ENCODE measurements at places on chromosomes 12 and 14. TPM values are rescaled to one million over a fixed set of nuclear protein-coding genes. Genes with fewer than 3 reads are reported as not detected.

The RHOJ gene
- not detected for total RNA-seq

The SLC6A15 gene
- total RNA-seq: 12.9 TPM

The CCDC88C gene
- 52.4 TPM for total RNA-seq

The PRH2 gene
- not detected for total RNA-seq

The LTB4R2 gene
- 13.4 TPM for total RNA-seq

The PUS7L gene
- 16.0 TPM for total RNA-seq

The STYK1 gene
- total RNA-seq: 0.37 TPM

The ADAM20 gene
- total RNA-seq: 0.28 TPM

The FSCB gene
- not detected for total RNA-seq

The CIT gene
- total RNA-seq: 57.3 TPM

The SETD1B gene
- total RNA-seq: 40.4 TPM

The SAMD4A gene
- 9.9 TPM for total RNA-seq

The IL22 gene
- not detected for total RNA-seq

- no peak for DNase-seq
These were observed 17.1 kb upstream of the HSP90B1 start for GRCh38 chr12:103913100-103913499.

DNA sequence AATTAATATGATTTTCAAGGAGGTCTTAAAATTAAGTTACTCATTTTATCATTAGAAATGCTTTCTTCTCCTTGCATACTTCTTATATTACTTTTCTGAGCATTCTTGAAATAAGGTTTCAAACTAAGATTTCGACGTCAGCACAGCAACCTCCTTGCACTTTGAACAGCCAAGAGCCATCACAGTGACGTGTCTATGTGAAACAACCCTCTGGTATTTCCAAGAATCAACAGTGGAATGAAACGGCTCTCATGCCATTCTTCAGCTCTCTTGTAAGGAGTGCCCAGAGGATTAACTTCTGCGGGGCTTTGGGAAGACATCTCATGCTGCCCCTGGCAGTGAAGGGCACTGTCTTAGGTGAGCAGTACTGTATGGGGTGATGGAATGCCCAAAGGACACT is 109.2 kb downstream of the EFCAB11 start:
- no peak for DNase-seq

- no peak for DNase-seq
These were observed 114.4 kb upstream of the DIO2 start for GRCh38 chr14:80325688-80326087.

GRCh38 chr12:71476513-71476912 is 36.9 kb downstream of the LGR5 start:
- no peak for DNase-seq

DNA sequence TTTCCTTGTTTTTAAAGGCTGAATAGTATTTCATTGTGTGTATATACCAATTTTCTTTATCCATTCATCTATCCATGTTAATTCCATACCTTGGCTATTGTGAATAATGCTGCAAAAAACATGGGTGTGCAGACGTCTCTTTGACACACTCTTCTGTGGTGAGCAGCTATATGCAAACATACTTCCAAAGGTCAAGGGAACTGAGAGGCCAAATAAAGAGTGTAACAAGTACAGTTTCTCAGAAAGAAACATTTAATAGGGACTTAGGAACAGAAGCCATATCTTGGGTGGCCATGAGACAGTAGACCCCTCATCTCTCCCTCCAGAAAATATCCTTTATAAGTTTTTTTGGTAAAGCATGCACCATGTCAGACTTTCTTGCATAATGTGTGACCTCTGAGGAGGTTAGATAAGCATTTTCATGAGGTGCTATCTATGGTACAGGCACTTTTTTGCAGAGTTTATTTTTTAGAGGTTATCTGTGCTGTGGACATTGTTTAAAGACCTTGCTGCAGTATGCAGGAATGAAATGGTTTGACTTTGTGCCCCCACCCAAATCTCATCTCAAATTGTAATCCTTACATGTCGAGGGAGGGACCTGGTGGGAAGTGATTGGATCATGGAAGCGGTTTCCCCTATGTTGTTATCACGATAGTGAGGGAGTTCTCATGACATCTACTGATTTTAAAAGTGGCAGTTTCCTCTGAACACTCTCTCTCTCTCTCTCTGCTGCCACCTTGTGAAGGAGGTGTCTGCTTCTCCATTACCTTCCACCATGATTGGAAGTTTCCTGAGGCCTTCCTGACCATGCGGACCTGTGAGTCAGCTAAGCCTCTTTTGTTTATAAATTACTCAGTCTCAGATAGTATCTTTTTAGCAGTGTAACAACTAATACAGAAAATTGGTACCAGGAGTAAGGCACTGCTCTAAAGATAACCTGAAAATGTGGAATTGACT is 1202.3 kb downstream of the GALC start:
- DNase-seq: no peak

DNA sequence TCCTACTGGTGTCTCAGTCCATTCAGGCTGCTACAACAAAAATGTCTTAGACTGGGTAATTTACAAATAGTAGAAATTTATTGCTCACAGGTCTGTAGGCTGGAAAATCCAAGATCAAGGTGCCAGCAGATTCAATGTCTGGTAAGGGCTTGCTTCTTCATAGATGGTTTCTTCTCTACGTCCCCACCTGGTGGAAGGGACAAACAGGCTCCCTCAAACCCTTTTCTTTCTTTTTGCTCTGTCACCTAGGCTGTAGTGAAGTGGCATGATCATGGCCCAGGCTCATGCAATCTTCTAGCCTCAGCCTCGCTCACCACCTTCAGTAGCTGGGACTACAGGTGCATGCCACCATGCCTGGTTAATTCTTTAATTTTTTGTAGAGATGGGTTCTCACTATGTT is 106.8 kb upstream of the RPH3A start:
- peak; percentile 41 for DNase-seq

Data from H9 (cell line).